ENCODE measurements at places on chromosomes 2 and 18.

DNA sequence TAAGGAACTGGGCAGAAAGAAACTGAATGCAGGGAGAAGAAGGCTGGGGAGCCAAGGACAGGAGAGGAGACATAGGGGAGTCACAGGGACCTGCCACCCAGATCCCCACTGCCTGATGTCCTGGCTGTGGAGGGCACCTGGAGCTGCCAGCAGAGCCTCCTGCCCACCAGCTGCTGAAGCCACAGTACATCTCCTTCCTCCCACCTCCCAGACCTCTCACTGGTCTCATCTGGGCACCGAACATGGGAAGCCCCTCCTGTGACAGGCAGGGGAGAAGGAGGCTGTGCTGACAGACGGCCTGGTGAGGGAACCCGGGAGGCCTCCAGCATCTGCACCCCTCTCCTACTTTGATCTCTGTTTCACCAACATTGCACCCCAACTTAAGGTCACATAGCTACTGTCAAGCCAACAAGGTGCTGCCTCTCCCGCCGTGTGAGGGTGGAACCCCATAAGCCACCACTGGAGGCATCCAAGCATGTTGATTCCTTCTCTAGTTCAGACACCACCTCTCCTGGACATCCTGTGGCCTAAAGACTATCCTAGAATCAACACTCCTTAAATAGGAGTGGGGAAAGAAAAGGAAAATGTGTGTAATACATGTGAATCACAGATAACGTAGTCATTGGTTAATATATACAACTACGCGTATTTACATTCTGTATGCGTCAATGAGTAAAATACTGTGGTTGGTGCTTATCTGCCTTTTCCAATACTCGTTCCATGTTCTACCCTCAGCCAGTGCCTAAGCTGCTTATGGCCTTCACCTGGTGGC is 3.5 kb upstream of the RNPEPL1 start:
- no peak for DNase-seq

DNA sequence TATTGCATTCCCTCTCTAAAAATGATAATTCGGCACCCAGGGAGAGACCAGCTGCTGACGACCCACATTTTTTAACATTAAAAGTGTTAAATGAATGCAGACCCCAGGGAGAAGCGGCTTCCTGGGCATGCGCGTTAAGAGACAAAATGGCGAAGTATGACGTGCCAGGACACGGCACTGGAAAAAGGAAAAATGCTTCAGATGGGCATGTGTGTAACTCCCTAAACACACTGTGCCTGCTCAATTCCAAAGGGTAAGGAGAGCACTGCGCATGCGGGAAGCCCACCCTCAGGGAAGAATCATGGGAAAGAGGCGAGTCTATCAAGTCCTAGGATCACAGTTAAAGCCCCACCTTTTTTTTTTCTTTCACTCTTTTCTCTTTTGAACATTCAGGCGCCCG is 58.1 kb downstream of the CYP26B1 start:
- no peak for DNase-seq

DNA sequence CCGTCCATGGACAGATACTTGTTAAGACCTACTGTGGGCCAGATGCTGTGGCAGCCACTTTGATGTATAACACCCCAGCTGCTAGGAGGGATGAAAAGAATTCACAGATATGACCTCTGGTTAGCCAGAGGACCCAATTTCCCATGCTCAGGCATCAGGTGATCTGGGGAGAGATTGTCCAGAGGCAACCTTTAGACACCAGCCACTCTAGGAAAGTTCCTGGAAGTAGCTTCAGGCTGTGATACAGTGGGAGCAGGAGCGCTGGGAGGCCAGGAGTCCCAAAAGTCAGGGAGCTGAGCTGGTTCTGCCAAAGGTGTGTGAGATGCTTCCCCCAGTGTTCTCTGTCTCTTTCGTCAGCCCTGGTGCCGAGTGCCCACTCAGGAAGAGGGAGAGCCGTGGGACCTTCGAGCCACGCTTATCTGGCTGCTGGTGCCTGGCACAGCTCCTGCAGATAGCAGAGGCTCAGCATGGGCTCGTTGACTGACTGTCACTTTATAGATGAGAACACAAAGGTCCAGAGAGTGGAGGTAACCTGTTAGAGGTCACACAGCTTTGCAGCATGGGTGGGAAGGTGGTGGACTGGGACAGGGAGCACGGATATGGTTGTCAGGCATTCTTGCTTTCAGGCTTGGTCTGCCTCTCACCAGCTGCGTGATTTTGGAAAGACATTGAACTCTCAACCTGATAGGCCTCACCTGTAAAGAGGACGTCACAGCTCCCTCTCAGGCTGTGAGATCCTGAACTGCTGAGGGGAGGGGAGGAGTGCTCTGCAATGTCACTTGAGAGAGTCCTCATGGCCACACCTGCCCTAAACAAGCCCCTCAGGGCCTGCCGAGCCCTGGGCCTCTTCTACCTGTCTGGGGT is 7.8 kb upstream of the RALB start:
- no peak for DNase-seq

- no peak for DNase-seq
Measured at GRCh38 chr2:170512266-170512665, 202.9 kb upstream of the SP5 start.

DNA sequence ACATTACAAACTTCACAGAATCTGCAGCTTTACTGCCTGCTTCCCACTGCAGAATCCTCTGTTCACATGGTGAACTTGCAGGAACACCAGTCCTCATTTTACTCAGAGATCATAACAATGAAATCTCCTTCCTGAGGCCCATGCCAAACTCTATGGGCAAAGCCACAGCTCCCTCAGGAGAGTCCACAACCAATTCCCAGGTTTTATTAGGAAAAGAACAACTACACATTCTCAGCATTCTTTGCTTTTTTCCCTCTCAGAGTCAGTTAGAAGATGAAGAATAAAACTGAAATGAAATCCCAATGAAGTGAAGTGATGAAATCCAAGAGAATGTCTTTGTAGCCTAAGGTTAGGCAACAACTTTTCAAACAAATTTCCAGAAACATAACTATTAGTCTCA is 233.7 kb downstream of the DSEL start:
- DNase-seq: no peak

DNA sequence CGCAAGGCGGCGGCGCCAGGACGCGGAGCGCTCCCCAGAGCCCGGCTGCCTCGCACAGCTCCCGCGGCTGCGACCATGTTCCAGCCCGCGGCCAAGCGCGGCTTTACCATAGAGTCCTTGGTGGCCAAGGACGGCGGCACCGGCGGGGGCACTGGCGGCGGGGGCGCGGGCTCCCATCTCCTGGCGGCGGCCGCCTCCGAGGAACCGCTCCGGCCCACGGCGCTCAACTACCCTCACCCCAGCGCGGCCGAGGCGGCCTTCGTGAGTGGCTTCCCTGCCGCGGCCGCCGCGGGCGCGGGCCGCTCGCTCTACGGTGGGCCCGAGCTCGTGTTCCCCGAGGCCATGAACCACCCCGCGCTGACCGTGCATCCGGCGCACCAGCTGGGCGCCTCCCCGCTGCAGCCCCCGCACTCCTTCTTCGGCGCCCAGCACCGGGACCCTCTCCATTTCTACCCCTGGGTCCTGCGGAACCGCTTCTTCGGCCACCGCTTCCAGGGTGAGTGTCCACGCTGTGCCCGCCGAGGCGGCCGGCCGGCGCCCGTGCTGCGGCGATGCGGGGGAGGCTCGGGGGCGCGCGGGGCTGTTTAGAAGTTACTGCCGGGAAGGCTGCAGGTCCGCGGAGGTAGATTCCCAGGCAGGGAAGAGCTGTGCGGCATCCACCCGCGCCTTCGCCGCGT is 696 bp downstream of the EMX1 start:
- DNase-seq: peak; percentile 56

DNA sequence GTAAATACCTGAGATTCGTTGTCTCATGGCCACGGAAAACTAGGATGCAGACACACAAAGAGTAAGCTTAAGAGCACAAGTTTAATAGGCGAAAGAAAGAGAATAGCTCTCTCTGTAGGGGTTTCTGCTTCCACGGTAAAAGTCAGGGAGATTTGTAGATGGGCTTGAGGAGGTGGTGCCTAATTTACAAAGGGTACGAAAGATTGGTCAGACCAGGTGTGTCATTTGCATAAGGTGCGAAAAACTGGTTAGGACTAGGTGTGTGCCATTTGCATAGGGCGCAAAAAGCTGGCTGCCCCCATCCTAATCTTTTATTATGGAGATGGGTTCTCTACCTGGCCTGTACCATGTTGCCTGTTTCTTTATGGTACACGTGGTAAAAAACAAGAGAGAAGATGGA is 170.5 kb upstream of the DOK6 start:
- no peak for DNase-seq

- DNase-seq: no peak
Measured at GRCh38 chr18:3784949-3785348, 335.0 kb downstream of the TGIF1 start.

All from nephron progenitor cell (in vitro differentiated cells).